Astrocyte (in vitro differentiated cells and primary cell): ENCODE measurements at places on chromosomes 3 and 15.

- DNase-seq: peak; percentile 27
Observed at GRCh38 chr3:127800508-127800907, 21.8 kb downstream of the MGLL start.

GRCh38 chr15:73718694-73719093, 34.5 kb downstream of the INSYN1 start:
- DNase-seq: no peak

DNA sequence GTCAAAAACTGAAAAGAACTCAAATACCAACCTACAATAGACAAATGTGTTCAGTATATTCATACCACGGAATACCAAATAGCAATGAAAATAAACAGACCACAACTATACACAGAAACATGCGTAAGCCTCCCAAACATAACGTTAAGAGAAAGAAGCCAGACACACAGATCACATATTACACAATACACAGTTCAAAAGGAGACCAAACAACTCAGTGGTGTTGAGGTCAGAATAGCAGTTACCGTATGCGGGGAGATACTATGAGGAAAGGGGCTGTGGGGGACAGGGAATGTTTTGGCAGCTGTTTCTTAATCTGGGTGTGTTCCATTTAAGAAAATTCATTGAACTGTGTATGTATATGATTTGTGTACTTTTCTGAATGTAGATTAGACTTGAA, 6.6 kb downstream of the OSBPL10 start:
- peak; percentile 87 for DNase-seq

DNA sequence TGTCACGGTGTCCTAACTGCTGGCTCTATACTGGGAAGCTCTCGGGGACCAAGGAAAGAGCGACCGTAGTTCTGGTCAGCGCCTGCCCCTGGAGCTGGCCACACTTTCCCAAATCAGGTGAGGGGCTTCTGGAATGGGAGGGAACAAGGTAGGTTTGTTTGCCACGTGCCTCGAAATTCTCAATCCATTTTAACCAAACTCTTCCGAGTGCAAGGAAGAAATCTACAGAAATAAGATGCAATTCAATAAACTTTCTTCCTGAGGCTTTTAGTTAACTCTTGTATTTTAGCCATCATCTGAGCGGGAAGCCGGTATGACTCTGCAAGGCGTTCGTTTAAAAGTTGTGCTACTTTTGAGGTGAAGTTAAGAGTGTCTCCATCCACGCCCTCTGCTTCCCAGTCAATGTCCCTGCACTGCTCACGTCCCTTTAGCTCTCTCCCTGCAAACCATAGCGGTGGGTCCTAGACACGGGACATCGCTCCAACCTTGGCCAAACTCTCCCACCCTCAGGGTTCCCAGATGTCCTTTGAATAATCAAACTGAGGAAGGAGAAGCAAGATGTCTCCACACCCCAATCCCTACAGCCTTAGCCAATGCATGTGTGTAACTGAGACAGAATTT, 597 bp downstream of the AGTR1 start:
- DNase-seq: no peak
